ENCODE measurements at places on chromosomes 13 and 19.

DNA sequence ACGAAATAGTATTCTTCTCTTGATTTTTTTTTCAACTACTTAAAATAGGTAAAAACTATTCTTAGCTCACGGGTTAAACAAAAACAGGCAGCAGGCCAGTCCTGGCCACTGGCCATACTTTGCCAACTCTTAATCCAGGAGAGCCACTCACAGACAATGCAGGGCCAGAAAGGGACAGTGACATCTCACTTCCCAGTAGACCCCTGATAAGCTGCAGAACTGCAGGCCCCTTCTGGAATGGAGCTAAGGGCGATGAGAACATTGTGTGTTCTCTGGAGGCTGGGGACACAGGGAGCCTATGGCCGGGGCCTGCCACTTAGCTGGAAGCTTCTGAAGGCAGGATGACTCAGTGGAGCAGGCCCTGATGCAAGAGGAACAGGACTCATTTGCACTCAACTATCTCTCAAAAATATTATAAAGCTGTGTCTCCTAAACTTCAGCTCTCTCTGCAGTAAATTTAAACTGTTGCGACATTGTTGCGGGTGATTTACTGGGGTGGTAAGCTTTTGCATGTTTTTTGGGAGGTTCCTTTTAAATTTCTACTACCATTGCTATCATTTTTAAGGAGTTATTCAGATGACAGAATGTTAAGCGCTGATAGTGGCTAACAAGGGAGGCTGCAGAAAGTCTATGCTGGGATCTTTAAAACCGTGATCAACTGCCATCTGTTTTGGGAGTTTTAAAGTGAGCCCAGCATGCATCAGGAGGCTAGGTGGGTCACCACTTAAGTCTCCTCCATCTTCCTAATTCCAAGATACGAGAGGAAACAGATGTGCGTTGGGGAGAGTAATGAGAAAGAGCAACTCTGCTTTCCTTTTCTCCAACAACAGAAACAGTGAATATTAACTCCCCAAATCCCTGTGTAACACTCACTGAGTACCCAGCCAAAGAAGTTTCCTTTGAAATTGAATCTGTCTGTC lies 33.2 kb upstream of the KATNAL1 start:
- DNase-seq: no peak

DNA sequence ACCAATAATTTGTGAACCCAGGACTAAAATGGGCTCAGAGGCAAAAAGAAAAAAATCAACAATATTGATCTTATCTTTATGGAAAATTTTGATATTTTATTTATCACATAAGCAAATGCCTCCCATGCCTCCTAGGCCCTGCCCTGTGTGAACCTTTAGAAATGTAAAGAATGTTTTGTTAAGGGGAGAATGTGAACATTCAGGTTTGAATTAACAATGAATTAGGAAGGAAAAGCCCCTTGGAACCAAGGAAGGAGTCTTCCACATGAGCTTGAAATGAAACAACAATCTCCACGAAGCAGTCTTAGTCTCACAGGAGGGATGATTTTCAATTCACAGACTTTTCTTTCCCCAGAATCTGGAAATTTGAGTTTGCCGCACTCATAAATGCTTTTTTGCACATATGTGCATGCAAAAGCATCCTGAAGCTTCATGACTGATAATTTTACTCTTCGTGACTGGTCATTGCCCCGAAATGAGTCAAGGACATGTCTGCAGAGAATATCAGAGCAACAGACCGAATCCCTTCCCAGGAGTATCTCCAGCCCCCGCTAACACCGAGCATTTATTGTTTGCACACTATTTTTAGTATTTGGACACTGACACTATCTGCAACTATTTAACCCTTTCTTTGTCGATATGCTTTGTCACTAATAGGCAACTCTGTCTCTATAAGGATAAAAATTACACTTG lies 135.2 kb downstream of the DCT start:
- DNase-seq: no peak

GRCh38 chr19:3178973-3179738 lies 587 bp downstream of the S1PR4 start:
- DNase-seq: no peak

GRCh38 chr13:75841905-75842304 lies 205.8 kb downstream of the LMO7 start:
- no peak for DNase-seq

DNA sequence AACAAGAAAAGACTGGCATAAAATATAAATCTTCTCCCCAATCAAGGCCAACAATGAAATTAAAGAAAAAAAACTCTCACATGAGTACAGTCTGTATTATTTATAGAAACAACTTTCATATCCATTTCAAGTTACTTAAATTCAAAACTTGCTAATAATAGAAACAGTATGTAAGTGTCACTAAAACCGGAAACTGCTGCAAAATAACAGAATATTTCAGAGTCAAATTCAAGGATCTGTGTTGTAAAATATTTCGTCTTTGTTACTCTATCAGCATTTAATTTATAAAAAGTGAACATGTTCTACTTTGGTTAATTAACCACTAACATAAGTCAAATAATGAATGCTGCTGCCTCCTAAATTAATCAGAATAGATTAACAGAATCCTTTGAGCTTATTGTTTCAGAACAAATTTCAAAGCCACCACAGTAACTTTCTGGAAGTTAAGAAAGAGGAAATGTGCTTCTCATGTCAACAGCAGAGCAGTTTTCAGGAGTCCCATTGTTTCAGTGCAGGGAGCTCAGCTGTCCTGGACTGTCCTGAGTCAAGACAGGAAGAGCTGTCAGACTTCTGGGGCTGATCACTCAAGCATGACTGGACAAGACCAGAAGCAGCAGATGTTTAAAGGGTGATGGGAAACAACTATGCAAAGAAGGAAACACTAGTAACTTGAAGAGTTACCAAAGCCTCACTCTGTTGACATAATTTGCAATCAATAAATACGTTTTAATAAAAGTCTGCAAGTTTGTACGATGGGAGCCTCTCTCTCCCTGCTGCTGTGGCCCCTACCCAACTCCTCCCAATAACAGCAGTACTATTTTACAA lies 76.9 kb downstream of the FOXO1 start:
- DNase-seq: no peak

GRCh38 chr13:47033216-47033615 lies 136.4 kb upstream of the HTR2A start:
- no peak for DNase-seq

Data from stimulated activated CD4-positive, alpha-beta T cell treated with anti-CD3 and anti-CD28 coated beads, TNF-alpha, amount 100 ng/mL, for 4 hours (primary cell).